ENCODE measurements at places on chromosomes 12 and 14.

GRCh38 chr14:68794851-68795596, 2.2 kb upstream of the ZFP36L1 start:
- DNase-seq, result peak; percentile 89

DNA sequence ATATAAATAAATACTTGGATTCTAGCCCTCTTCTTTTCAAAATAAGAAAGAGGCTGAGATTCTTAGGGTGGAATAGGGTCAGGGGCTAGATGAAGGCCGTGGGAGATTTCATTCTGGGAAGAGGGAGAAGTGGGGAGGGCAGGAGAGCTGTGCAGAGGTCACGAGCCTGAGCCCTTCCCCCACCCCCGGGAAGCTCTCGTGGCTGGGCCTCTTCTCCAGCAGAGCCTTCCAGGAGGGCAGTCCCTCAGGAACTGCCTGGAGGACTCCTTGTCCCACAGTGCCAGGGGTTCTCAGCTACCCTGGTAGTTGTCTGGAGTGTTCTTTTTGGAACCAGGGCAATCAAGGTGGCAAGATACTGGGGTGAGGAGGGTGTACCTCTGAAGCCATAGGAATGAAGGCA, 94.0 kb downstream of the ESR2 start:
- DNase-seq, result no peak

DNA sequence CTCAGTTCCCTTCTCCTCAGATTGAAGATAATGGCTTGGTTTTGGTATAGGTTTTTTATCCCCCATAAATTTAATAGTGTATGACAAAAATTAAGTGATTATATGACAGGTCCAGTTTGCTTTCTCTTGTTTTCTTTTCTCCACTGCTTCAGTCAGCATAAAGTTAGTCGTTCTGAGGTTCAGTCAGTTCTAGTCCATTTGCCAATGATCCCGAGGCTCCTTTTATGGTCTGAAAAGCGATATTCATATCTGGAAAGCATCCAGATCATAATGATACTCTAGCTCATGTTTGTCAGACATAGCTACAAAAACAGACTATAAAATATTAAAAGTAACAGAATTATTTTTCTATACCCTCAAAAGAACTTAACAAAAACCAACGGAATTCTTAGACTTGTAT, 67.1 kb upstream of the SLC38A4 start:
- DNase-seq, result no peak

- no peak for DNase-seq
These were observed 1.9 kb downstream of the NUDT14 start for GRCh38 chr14:105179191-105179590.

GRCh38 chr14:52900731-52901130, 50.1 kb downstream of the FERMT2 start:
- DNase-seq, result no peak

GRCh38 chr12:94112121-94112520, 36.3 kb upstream of the PLXNC1 start:
- no peak for DNase-seq

DNA sequence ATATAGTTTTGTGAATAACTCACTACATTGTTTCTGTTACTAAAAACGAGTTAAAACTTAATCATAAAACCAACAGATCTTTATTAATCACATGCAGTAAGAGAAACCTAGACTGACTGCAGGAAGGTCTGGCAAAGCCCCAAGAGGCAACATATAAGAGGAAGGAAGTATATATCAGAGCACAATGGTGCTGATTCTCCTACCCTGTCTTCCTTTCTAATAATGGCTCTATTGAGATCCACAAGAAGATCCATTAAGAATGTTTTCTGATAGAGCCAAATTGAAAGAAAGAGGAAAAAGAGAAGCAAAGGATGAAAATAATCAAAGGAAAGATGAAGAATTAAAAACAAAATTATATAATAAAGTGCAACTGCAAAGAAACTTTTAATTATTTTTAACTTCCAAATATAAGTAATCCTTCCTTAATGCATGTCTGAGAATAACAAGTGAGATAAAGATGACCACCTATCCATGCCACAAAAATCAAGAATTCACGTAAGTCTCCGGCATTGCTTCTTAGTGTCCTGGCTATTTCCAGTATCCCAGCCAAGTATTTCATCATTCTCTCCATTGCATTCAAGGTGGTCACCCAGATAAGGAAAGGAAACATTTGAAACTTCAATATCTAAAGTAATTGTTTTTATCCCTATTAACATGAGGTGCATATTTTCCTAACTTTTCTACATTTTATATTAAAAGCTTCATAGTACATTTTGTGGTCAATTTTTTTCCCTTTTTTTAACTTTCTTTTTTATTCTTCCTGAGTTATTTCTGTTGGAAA, 62.2 kb downstream of the SOX5 start:
- peak; percentile 40 for DNase-seq

DNA sequence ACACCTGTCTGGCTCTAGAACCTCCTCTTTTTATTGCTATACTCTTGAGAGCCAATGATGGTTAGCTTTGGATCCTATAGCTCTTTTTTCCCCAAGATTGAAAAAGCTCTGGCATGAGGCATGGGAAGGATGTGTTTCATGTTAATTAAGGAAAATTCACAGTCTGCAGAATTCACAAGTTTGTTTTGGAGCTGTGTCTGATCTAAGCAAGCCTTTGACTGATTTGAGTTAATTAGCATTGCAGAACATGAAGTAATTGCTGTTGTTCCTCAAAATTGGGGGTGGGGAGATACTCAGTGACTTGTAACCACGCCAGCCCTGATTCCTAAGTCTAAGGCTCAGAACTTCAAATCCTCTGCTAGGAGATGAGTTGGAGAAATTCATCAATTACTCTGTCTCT, 205.0 kb downstream of the SUDS3 start:
- no peak for DNase-seq

DNA sequence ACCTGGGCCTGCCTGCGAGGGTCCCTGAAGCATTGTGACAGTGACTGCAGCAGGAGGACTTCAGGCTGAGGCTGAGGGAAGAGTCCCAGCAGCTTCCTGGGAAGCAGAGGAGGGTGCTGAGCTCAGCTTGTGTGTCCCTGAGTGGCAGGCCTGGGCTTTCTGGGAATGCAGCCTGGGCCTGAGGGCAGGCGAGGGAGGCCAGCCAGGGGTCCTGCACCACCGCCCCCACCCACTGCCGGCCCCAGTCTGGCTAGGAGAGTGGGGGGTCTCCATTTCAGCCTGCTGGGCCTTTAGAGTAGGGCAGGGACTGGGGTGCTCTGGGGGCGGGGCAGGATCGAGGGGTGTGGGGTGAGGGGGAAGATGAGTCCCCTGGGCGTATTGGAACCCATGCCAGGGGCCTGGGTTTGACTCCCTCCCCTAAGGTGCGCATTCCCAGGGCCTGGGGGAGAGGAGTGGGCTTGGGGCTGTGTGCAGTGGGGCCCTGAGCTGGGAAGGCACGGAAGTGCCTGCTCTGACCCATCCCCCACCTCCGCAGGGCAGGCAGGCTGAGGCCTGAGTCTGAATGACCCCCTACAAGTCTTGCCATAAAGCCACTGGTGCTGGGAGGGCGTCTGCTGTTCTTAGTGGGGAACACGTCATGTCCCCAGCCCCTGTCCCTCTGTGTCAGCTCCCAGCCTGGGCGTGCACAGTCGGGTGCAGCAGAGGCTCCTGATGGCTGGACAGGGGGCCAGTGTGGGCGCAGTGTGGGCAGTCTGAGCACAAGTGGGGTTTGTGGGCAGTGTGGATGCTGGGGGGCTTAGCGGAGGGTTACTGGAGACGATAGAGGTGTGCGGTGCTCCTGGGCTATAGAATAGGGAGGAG, 46.4 kb downstream of the KRT80 start:
- DNase-seq, result no peak

DNA sequence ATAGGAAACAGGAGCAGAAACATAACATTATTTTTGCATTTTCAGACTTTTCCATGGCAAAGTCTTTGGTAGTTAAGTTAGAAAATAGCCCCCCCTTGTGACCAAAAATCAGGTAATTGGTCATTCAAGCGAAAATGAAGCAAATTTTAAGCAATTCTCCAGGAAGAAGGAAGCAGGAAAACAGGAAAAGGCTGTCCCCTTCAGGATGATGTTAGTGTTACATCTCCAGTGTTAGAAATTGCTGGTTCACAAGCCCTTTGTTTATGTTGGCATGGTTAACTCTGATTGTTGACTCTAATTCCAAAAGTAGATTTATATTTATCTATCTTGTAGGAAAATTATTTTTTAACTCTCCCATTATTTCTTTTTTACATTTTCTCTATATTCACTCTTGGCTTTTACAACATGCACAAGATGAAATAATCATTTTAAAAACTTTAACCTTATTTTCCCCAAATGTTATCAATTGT, 18.8 kb upstream of the GAS2L3 start:
- DNase-seq, result peak; percentile 95

- no peak for DNase-seq
These were observed 348.3 kb downstream of the BMP4 start for GRCh38 chr14:53608369-53608768.

DNA sequence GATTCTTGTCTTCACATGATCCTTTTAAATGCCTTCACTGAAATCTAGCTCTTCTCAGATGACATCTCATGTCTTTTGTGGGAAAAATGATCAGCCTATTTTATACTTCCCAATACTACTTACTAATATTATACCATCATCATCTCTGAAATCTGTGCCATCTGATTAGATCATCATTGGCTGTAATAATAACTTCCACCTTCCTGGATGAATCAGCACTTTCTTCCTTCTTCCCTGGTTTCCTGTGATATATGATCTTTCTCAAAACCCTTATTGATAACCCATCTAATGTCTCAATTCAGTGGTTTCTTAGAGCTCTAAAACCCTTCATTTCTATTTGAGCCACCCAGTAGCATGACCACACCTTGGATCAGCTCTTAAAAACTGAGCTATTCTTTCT, 30.9 kb downstream of the GPR137C start:
- DNase-seq, result no peak

DNA sequence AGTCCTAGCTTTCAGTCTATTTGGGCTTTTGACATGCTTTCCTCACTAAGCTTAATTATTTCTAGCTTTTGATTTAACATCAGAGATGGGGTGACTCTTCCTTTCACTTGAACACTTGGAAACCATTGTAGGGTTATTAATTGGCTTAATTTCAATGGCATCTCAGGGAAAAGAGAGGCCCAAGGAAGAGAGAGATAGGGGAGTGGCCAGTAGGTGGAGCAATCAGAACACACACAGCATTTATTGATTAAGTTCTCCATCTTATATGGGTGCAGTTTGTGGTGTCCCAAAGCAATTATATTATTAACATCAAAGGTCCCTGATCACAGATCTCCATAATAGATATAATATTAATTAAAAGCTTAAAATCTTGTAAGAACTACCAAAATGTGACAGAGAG, 1466.1 kb upstream of the SEL1L start:
- no peak for DNase-seq

GRCh38 chr12:95715177-95715576, 75.4 kb downstream of the NTN4 start:
- no peak for DNase-seq

- no peak for DNase-seq
These were observed 36.4 kb upstream of the P2RX7 start for GRCh38 chr12:121096199-121096798.

GRCh38 chr14:79571366-79571765, 639.9 kb downstream of the DIO2 start:
- peak; percentile 20 for DNase-seq

- DNase-seq, result no peak
These were observed 114.6 kb downstream of the CHST11 start for GRCh38 chr12:104571328-104571727.

DNA sequence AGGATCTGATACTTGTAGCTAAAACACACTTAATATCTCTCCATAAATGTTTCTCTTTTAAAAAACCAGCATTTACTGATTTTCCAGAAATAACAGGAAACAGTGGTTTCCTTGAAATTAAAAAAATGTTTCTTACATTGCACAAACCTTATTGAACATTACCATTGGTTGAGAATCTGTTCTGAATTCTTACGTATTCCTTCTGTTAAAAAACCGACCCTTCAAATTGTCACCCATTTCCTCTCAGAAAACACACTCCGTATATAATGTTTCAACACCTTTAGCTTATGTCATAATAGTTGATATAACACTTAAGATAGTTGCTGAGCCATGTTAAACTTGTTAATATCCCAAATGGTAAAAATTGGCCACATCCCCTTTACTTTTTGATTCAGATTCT, 51.2 kb downstream of the MSRB3 start:
- no peak for DNase-seq

- no peak for DNase-seq
These were observed 14.4 kb downstream of the TIMELESS start for GRCh38 chr12:56434828-56435227.

GRCh38 chr14:73057944-73058223, 450 bp upstream of the RBM25 start:
- no peak for DNase-seq

DNA sequence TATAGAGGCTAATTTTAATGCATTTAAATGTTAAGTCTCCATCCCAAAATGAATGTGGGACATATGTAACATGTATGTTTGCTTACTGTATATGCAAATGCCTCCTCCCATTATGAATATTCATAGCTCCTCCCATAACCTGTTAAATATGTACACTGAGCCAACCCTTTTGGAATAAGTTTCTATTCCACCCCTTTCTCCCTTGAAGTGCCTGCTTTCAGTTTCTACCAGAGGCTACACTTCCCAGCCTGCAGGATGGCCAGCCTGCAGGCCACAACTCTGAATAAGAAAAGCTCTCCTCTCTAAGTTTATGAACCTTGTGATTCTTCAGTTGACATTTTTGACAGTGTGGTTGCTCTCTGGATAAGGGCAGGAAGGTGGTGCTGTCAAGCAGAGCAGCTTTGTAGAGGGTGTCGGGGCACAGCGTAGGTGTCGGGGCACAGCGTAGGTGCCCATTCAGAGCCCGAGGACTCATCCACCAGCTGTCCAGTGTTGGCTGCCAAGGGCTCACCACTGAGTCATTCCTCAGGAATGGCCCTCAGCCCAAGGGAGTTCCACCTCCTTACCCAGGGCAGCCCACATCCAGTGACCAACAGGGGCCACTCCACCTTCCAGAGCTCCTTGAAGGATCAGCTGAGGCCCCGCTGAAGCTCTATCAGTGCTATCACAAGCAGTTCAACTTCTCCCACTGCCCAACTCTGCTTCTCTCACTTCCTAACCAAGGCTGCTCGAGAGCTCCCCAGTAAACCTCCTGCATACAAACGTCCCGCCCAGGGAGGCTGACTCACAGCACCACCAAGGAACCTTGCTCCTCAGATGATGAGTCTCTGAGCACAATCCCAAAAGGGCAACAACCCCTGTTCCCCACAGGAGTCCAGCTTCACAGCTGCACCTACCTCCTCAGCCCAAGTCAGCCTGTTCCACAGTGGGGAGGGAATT, 31.4 kb downstream of the VWF start:
- peak; percentile 89 for DNase-seq

DNA sequence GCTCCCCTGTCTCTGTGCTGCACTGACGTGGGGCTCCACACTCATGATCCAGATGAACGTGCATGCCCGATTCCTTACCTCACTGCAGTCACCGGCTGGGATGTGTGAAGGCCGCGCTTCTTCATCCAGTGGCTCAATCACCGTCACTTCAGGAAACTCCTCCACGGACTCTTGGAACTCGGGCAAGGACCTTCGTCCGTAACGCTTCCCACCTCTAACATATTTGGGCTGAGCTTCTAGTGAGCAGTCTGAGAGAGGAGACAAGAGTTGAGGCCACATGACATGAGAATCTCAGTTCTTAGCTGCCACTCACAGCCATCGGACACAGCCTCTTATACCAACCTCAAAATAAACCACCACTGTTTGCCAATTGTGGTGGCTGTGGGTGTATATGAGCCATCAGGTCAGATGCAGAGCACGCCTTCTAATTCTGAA, 38.3 kb downstream of the NIN start:
- no peak for DNase-seq
